ENCODE measurements at places on chromosomes 2 and 18. TPM values are rescaled to one million over a fixed set of nuclear protein-coding genes. Genes with fewer than 3 reads are reported as not detected.

Gene ZBTB7C
- total RNA-seq: 0.29 TPM

Gene UGT1A10
- not detected for total RNA-seq

Gene PDE1A
- total RNA-seq: 85.3 TPM

Gene NCKAP5
- total RNA-seq: not detected

Gene HTRA2
- 21.3 TPM for total RNA-seq

Gene SERPINB3
- total RNA-seq: not detected

Gene SPRED2
- 16.4 TPM for total RNA-seq

Gene NT5DC4
- not detected for total RNA-seq

Gene KATNAL2
- total RNA-seq: 6.1 TPM

Gene DLX1
- not detected for total RNA-seq

Gene CHRNA1
- not detected for total RNA-seq

Gene OTX1
- total RNA-seq: not detected

Gene DSC1
- not detected for total RNA-seq

Gene IHH
- total RNA-seq: not detected

Gene ZNF804A
- not detected for total RNA-seq

Gene SEH1L
- total RNA-seq: 23.2 TPM

Measured in cardiac ventricle fibroblast (primary cell).